ENCODE measurements at places on chromosomes 2 and 18. TPM values are rescaled to one million over a fixed set of nuclear protein-coding genes. Genes with fewer than 3 reads are reported as not detected.

- no peak for DNase-seq
Measured at GRCh38 chr2:28643911-28644334, 107.7 kb upstream of the PPP1CB start.

GRCh38 chr18:75290737-75291358 lies 80.3 kb downstream of the TSHZ1 start:
- DNase-seq = no peak

DNA sequence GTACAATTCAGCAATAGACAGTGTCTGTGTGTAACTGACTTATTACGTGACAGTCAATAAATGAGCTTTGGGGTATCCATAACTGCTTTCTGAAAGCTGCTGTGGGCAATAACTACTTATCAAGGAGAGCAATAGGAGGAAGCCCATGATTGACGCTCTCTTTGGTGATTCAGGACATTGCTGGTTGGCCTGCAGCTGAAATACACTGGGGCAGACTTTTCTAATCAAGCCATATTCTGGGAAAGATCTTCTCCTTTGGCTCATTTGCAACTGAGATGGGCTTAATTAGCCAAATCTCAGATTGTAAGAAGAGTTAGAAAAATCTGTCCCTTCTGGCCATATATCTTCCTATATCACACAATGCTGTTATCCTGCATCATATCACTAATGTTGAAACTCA lies 24.0 kb upstream of the CCBE1 start:
- no peak for DNase-seq

GRCh38 chr18:48975120-48975816 lies 24.5 kb upstream of the SMAD7 start:
- no peak for DNase-seq

DNA sequence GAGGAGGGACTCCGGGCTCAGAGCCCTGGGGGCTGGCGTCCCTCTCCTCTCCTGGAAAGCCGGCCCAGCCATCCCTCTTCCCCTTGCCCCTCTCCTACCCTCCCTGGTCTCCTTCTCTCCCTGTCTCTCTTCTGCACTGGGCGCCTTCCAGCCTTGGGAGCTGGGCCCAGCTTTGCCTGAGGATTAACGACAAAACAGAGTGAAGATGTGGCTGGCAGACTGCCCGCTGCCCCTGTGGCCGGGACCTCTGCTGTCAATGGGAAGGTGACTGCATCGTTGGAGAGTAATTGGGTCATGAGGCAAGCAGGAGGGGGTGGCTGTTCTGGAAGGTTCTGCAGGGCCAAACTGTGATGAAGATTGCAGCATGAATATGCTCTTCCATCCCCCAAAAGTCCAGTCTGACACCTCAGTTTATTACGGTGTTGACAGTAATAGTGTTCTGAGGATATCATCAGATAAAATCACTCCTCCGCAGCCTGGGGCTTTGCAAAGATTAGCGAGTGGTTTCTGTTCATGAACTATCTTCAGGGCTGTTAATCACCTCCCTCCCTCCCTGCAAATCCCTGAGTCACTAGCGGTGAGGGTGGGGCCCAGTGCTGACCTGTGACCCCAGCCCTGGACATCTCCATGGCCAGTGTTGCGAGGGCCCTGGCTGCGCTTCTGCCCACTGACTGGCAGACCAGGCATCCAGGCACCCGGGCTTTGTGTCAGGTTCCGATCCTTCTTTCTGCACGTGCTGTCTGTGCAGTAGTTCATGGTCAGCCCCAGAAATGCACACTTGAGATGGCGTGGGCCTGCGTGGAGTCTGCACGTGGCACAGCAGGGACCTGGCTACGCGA lies 23.0 kb downstream of the RTP5 start:
- no peak for DNase-seq

The TCF23 gene
- total RNA-seq = not detected

The XDH gene
- total RNA-seq = not detected

All from right atrium auricular region (tissue), 2 donors.